Renal pelvis (tissue), 12 donors: ENCODE measurements at places on chromosomes 16 and 17. TPM values are rescaled to one million over a fixed set of nuclear protein-coding genes. Genes with fewer than 3 reads are reported as not detected.
A peak's percentile ranks its signal among the peaks of the same experiment; 100 is the strongest.

DNA sequence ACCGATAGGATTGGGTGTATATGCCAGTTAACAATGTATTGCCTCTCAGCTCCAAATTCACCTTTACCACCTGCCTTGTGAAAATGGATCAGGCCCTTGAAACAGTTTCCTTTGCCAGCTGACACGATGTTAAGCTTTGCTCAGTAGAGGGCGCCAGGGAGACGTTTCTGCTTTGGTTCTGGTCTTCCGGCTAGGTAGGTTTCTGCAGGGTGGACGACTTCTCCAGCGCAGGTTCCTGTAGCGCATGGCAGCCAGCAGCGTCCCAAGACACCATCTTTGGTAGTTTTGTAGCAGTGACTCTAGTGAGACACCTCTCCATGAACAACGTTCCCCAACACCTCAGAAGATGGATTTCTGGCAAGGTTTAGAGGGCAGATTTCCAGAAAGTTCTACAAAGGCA lies 24.0 kb downstream of the SYCE1L start:
- DNase-seq: no peak

- peak; percentile 36 for DNase-seq
These were observed 418.3 kb upstream of the SALL1 start for GRCh38 chr16:51569203-51569931.

GRCh38 chr17:41718287-41718645 lies 6.1 kb downstream of the GAST start:
- no peak for DNase-seq

- DNase-seq: no peak
These were observed 108.6 kb downstream of the C17orf67 start for GRCh38 chr17:56725144-56725543.

DNA sequence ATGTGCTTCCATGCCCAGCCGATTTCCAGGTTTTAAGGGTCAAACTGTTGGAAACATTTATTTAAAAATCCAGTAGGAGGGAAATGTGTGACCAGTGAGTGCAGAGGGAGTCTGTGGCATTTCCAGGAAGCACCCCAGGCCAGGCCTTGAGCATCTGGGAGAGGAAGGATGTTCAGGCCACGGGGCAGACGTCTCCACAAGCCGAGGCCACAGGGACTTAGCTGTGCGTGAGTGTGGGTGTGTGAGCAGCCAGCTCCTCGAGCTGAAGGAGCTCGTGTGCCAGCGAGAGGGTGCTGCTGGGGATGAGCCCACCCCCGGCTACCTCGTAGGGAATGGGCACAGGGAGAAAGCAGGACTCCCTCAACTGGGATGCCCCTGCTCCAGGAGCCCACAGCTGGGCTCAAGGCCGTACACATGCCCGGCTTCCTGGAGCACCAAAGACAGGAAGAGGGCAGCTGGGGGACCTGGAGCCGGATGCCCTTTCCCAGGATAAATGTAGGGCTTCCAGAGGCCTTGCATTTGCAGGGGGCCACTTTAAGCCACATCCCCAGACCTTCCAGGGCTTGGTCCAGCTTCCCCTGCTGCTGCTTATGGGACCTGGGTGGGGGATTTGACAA lies 12.5 kb downstream of the NPTX1 start:
- no peak for DNase-seq

DNA sequence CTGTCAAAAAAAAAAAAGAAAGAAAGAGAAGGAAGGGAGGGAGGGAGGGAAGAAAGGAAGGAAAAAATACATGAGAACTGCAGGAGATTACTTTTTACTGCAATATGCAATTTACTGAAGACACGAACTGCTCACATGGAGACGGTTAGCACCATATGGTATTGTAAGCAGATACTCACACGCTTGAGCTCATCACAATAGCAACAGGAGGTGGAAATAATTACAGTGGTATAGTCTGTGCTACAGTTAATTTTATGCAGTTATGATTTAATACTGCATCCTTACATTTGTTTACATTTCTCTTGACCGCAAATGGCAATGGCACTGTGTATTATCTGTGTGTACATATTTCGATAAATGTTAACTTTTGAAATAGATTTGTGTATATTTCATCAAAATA lies 21.4 kb upstream of the SLC46A1 start:
- no peak for DNase-seq

- DNase-seq: no peak
These were observed 613 bp downstream of the ECI1 start for GRCh38 chr16:2250652-2251295.

The GALNS gene
- 28.3 TPM for polyA plus RNA-seq

GRCh38 chr17:45692661-45693060 lies 91.5 kb upstream of the CRHR1 start:
- DNase-seq: no peak

DNA sequence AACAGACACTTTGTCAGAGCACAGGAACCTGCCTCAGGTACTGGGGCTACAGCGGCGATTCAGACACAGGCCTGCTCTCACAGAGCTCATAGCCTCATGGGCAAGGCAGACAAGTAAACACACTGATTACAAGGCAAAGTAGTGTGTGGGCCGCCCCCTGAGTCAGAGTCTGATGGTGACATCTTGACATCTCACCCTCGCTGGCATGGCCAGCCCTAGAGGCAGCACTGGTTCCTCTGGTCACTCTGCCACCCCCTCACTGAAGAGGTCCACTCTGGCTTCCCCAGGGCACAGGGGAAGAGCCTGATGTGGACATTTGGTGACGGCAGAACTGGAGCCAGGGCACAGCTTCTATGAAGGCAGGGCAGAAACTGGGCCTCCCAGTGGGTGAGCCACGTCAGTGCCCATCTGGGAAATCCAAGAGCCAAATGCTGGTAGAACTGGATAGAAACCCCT lies 32.9 kb upstream of the TOB1 start:
- no peak for DNase-seq
